B cell (primary cell): ENCODE measurements at places on chromosomes 2 and 18. TPM values are rescaled to one million over a fixed set of nuclear protein-coding genes. Genes with fewer than 3 reads are reported as not detected.
A peak's percentile ranks its signal among the peaks of the same experiment; 100 is the strongest.

GRCh38 chr2:21759819-21760218 lies 636.1 kb downstream of the TDRD15 start:
- no peak for DNase-seq
- no peak overlapping the region for H3K4me3 ChIP-seq
- H3K27ac ChIP-seq, result no peak overlapping the region
- H3K27me3 ChIP-seq, result no peaks in the 10 kb centered on the region

- no peaks in the 10 kb centered on the region for H3K27me3 ChIP-seq
- H3K4me3 ChIP-seq, result no peak overlapping the region
- peak overlapping the region; percentile 72 for H3K27ac ChIP-seq
- no peaks in the 10 kb centered on the region for H3K36me3 ChIP-seq
- DNase-seq, result no peak
- H3K4me1 ChIP-seq, result peaks cover 16% of the 10 kb centered on the region
Measured at GRCh38 chr2:227782804-227783203, 30.8 kb upstream of the CCL20 start.

DNA sequence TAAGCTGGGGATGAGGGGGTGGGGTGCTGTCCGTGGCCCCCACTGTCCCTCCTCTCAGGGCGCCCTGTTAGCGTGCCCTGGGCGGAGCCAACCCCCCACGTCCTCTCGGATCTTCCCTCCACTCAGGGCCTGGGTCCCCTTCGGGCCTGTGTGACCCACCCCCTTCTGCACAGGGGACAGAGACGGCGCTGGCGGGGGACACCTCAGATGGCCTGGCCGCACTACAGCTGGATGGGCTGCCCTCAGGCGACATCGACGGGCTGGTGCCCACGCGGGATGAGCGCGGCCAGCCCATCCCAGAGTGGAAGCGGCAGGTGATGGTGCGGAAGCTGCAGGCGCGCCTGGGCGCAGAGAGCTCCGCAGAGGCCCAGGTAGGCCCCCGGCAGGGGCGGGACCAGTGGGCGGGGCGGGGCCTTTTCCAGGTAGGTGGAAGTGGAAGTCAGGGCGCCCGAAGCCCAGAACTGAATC lies 9.9 kb upstream of the KLHL30 start:
- no peaks in the 10 kb centered on the region for H3K36me3 ChIP-seq
- no peaks in the 10 kb centered on the region for H3K27me3 ChIP-seq
- no peak overlapping the region for H3K27ac ChIP-seq
- no peaks in the 10 kb centered on the region for H3K4me1 ChIP-seq
- H3K4me3 ChIP-seq, result no peak overlapping the region

DNA sequence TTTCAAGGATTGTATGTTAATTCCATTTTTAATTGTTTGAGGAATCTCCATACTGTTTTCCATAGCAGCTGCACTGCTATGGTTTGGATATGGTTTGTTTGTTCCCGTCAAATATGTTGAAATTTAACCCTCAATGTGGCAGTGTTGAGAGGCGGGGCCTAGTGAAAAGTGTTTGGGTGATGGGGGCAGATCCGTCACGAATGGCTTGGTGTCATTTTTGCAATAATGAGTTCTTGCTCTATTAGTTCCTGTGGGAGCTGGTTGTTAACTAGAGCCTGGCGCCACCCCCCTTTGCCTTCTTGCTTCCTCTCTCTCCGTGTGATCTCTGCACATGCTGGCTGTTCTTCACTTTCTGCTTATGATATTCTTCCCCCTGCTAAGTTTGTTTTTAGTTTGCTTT lies 71.4 kb upstream of the LDLRAD4 start:
- no peak overlapping the region for H3K4me3 ChIP-seq
- H3K4me1 ChIP-seq, result no peaks in the 10 kb centered on the region
- H3K36me3 ChIP-seq, result no peaks in the 10 kb centered on the region
- DNase-seq, result no peak
- no peaks in the 10 kb centered on the region for H3K27me3 ChIP-seq

Gene M1AP
- not detected in 2 replicates for total RNA-seq

DNA sequence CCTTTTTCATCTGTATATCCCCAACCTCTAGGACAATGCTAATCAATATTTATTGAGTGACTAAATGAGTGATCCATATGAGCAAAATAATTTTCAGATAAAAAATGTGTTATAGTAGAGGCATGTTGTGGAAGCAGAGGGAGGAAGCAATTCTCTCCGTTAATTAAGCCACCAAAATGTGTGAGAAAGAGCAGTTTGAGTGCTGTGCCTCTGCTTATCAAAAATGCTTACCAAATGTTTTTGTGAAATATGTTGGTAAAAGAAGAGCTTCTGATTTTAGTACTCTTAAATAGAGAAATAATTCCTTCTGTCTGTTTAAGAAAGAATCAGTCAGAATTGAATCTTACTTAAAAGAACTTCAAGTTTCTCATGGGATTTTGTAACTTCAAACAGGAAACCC lies 90.3 kb downstream of the DTNA start:
- H3K36me3 ChIP-seq, result no peaks in the 10 kb centered on the region
- H3K27ac ChIP-seq, result no peak overlapping the region
- no peak for DNase-seq
- H3K27me3 ChIP-seq, result no peaks in the 10 kb centered on the region
- H3K4me3 ChIP-seq, result no peak overlapping the region

DNA sequence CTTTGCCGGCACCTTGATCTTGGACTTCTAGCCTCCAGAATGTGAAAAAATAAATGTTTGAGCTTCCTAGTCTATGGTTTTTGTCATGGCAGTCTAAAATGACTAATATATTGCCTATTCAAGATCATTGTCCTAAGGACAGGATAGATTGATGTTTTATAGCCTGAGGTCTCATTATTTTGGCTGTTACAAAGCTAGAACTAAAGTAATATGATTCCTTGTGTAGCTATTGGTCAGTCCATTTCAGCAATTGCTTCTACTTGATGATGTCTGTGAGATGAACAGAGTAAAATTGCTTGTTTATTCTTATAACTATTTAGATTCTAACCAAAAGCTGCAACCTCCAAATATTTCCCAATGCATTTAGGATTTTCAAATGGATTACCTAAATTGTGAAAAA lies 145.0 kb downstream of the HRH4 start:
- no peaks in the 10 kb centered on the region for H3K36me3 ChIP-seq
- H3K27me3 ChIP-seq, result no peaks in the 10 kb centered on the region
- no peak overlapping the region for H3K4me3 ChIP-seq
- no peak for DNase-seq

DNA sequence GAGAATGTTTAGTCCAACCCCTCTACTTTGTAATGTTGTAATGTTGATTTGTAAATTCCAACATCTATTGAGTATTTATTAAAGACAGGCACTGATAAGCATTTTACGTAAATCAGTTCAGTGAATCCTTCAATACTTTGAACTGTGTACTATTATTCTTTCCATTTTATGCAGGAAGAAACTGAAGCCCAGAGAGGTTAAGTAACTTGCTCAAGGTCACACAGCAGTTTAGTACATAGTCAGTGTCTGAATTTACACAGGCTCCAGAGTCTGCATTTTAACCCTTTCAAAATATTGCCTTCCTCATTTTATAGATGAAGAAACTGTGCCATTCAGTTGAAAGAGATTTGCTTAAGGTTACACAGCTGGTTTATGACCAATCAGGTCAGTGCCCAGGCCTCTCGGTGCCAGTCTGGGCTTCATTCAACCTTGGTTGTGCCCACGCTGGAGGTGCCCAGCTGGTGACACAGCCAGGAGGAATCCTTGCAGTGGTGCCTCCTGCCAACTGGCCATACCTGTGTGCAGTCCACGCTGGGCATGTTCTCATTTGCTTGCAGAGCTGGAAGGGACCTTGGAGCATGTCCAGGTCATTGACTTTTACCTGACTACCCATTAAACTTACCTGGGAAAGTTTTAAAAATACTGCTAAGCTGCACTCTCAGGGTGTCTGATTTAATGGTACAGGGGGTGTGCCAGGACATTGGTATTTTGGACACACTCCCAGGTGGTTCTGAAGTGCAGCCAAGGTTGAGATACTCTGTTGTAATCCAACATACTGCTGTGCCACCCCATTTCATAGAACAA lies 74.3 kb upstream of the CYRIA start:
- H3K27ac ChIP-seq, result no peak overlapping the region
- H3K36me3 ChIP-seq, result no peaks in the 10 kb centered on the region
- no peaks in the 10 kb centered on the region for H3K27me3 ChIP-seq
- no peak for DNase-seq
- H3K4me3 ChIP-seq, result no peak overlapping the region
- H3K4me1 ChIP-seq, result peaks cover 15% of the 10 kb centered on the region

DNA sequence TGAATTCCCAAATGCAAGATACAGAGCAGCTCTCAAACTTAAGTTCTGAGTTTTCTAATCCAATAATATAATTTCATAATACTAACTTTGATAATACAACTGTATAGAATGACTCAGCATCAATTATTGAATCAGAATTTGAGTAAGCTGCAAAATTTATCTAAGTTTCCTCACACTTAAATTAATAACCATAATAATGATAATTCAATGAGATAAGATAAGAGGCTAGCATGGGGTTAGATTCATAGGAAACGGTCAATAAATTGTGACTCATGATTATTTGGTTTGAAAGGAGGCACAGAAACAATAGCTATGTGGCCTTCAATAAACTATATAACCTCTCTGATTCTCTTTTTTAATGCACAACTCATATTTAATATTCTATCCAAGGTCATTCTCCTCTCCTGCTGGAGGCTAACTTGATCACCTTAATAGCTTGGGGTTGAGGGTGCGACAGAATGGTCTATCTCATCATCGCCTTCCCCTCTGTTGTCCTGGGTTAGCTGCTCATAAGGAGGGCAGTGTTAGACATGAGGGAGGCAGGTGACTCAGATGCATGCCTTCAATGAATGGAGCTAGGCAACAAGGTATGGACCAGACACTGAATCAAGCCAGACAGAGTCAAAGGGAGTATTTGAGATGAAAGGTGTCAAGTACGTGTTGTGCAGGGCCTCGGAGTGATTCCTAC lies 36.2 kb upstream of the BMP10 start:
- H3K27ac ChIP-seq, result peak overlapping the region; percentile 72
- H3K4me3 ChIP-seq, result no peak overlapping the region
- peaks cover 24% of the 10 kb centered on the region for H3K4me1 ChIP-seq
- no peak for DNase-seq

DNA sequence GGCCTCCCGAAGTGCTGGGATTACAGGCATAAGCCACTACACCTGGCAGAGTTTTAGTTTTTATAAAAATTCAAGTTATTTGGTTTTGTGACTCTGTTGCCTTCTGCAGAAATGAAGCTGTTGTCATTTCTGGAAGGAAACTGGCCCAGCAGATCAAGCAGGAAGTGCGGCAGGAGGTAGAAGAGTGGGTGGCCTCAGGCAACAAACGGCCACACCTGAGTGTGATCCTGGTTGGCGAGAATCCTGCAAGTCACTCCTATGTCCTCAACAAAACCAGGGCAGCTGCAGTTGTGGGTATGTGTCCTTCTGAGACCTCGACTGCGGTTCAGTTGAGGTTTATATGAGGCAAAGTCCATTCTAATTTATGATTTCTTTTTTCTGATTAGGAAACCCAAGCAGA lies 7.2 kb downstream of the MTHFD2 start:
- peak overlapping the region; percentile 76 for H3K27ac ChIP-seq
- H3K4me3 ChIP-seq, result no peak overlapping the region
- peaks cover 24% of the 10 kb centered on the region for H3K4me1 ChIP-seq
- DNase-seq, result peak; percentile 26

Gene GAL3ST2
- 0.51 TPM in 1 of 2 replicates, not detected in the other for total RNA-seq

Gene TUBB8B
- total RNA-seq, result 0.49 and 0.95 TPM in 2 replicates

GRCh38 chr2:17555150-17555549 lies 14.7 kb downstream of the VSNL1 start:
- no peak overlapping the region for H3K4me3 ChIP-seq
- no peak overlapping the region for H3K27ac ChIP-seq

Gene FAM124B
- total RNA-seq, result 0.34 TPM in 1 of 2 replicates, not detected in the other

- no peaks in the 10 kb centered on the region for H3K36me3 ChIP-seq
- H3K4me1 ChIP-seq, result no peaks in the 10 kb centered on the region
- H3K4me3 ChIP-seq, result no peak overlapping the region
- no peak for DNase-seq
- no peaks in the 10 kb centered on the region for H3K27me3 ChIP-seq
Measured at GRCh38 chr18:25814841-25815458, 275.5 kb downstream of the SS18 start.

DNA sequence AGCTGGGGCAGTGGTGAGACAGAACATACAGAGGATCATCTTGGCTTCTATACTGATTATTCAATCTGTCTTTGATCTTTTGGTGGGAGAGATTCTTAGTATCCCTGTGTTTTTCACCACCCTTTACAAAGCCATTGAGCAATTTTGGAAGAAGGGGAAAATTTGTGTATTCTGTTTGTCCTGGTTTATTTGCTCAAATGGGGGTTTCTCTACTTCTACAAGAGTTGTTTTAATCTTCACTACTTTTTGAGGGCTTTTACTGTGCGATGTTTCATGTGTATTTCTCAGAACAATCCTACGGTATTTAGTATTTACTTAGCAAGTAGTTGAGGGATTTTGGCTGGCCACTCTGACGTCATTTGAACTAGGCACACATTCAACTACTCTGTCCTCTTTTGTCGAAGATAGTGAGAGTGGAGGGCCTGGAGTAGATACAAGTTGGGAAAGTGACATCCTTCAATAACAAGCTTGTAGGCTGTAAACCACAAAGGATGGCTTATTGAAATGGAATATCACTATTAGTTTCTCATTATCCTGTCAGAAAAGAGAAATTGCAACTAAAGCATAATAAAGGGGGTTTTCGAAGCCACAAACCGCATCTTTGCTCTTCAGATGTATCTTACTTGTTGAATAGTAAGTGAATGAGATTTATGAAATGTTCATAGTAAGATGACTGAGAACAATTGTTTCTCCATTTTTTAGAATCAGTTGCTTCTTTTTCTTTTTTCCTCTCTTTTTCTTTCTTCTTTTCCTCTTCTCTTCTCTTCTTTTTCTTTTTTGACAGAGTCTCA lies 24.8 kb downstream of the FMNL2 start:
- no peak overlapping the region for H3K27ac ChIP-seq
- no peak overlapping the region for H3K4me3 ChIP-seq
- H3K27me3 ChIP-seq, result no peaks in the 10 kb centered on the region
- no peaks in the 10 kb centered on the region for H3K36me3 ChIP-seq

Gene NYAP2
- 0.15 and 0.17 TPM in 2 replicates for total RNA-seq

Gene CDH19
- not detected in 2 replicates for total RNA-seq

Gene MOCOS
- total RNA-seq, result 0.05 TPM in 2 replicates

Gene LRRFIP1
- 139 and 141 TPM in 2 replicates for total RNA-seq

GRCh38 chr18:6255116-6255705 lies 159.5 kb downstream of the L3MBTL4 start:
- no peak overlapping the region for H3K4me3 ChIP-seq
- no peak overlapping the region for H3K27ac ChIP-seq
- no peaks in the 10 kb centered on the region for H3K36me3 ChIP-seq
- DNase-seq, result no peak
- H3K27me3 ChIP-seq, result no peaks in the 10 kb centered on the region
- H3K4me1 ChIP-seq, result peaks cover 6% of the 10 kb centered on the region

Gene KHK
- total RNA-seq, result 4.0 and 5.5 TPM in 2 replicates

Gene ACADL
- not detected in 2 replicates for total RNA-seq

Gene HAAO
- 17.6 and 21.0 TPM in 2 replicates for total RNA-seq
